Right atrium auricular region (tissue), 2 donors: ENCODE measurements at places on chromosomes 13 and 19. TPM values are rescaled to one million over a fixed set of nuclear protein-coding genes. Genes with fewer than 3 reads are reported as not detected.

DNA sequence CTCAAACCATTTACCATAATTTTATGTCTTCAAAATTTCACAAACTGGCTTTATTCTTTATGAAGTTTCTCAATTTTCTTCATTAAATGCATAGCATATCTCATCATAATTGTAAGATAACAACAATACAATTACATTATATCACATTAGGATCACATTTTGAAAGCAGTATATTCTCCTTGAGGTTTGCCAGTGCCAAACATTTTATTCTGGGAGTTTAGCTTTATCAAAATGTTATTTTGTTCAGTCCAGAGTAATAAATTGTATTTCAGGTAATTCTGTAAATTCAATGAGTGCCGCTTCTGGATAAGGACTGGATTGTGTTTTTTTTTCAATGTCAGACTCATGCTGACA, 234.6 kb upstream of the MIR17HG start:
- no peak for DNase-seq

DNA sequence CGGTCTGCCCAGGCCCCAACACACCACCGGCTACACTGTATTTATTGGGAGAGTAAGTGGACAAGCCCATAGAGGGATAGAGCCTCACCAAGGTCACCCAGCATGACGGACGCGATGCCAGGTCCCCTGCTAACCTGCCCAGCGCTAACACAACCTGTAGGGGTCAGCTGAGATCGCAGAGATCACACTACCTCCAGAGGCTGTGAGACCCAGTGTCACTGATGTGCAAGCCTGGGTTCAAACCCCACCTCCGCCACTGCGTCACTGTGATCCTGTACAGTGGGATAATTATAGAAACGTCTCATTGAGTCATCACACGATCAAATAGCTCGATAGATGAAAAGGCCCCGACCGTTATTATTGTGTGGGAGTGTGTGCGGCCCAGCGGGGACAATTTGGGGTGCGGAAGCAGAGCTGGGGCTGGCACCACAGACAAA, 10.6 kb upstream of the TLE2 start:
- DNase-seq: no peak

DNA sequence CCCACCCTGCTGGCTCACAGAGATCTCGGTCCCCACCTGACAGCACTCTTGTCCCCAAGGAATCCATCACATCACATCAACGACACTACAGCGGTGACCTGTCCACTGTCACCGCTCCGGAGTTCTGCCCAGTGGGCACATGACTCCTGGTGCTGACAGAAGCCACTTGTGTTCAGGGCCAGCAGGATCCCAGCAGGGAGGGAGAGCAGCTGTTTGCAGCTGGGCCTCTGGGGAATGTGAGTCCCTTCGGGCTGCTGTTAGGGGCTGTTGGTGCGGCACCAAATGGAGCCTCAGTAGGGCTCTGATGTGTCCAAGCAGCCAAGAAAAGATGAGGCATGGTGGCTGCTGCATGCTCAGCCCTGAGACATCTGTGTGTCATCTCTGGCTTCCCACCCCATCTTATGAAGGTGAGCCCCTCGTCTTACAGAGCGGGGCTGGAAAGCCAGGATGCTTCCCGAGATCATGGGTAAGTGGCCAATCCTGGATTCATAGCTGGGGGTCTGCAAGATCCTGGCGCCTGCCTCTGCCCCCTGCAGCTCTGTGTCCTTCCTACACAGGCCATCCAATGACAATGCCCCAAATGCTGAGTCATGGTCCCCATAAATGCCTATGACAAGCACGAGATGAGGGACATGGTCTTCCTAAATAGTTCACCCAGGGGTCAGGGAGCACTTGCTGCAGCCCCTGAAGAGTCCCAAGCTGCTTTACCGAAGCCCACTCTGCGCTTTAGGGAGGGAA, 56.0 kb downstream of the F2RL3 start:
- peak; percentile 48 for DNase-seq

GRCh38 chr19:1069009-1069779, 2.2 kb downstream of the ARHGAP45 start:
- DNase-seq: peak; percentile 71

DNA sequence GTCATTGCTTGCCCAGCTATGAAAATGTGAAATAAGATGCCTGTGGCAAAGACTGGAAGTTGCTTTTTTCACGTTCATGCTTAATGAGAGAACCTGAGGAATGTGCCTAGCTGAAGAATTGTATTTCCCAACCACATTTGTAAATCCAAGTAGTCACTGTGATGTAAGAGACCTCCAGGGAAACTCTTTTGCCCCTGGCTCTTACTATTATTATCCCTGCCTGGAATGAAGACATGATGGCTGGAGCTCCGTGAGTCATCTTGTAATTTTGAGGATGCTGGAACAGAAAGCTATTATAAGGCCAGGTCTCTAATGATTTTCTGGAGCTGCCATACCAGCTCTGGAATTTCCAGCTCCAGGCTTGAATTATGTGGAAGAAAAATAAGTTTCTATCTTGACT, 894.3 kb downstream of the DIAPH3 start:
- no peak for DNase-seq

DNA sequence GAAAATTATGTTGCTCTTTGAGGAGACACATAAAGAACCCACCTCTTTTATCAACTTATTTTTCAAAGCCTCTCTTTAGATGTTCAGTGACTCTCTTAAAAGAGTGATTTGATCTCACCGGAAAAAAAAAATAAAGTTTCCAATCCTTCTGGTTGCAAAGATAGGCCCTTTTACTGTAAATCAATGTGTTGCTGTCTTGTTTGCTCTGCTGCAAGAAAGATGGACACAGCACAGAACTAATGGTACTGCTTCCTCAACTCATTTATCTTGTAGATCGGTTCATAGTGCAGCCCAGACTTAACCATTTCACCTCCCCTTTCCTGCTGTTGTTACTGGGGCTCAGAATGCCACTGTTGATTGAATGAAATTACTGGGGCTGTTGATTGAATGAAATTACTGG, 388.9 kb upstream of the KLF12 start:
- no peak for DNase-seq

DNA sequence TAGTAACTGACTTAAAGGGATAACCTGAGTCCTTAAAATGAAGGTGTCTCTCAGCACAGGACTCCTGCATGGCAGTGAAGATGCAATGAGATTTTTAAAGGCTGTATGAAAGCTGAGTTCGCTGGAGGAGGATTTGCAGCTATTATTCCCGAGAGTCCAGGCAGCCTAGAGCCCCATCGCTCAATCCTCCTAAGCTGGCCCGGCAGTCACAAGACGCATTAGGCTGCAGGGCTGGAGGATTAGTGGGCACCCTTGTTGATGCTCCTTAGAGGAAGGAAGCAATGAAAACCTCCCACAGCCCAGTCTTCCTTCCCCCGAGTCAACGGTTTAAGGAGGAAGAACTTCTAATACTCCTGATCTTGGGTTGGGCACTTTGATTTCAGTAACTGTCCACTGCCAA, 239.5 kb downstream of the EFNB2 start:
- DNase-seq: no peak

GRCh38 chr13:36362914-36363313, 16.7 kb upstream of the SPART start:
- no peak for DNase-seq

- no peak for DNase-seq
These were observed 21.2 kb upstream of the DOCK9 start for GRCh38 chr13:98998831-98999638.

DNA sequence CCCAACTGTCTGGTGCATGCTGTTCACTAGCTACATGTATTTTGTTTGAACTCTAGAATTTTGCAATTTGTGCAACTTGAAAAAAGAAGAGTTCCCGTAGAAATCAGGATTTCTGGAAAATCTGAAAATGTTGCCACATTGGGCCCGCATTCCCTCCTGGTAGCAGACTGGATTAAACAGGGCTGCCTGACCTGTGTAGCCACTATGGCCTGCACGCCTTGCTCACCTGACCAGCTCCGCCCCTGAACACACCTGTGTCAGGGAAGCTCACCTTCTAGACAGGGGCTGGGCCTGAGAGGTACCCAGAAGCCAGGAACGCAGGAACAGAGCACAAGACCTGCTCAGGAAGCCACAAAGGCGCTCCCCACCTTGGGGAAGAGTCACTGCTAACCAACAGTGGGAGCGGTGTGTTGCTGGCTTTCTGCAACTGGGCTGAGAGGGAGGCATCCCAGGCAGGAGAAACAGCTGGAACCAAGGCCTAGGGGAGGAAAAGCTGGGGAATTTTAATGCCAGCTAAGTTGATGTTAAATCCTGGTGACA, 106.5 kb downstream of the UQCRFS1 start:
- no peak for DNase-seq

DNA sequence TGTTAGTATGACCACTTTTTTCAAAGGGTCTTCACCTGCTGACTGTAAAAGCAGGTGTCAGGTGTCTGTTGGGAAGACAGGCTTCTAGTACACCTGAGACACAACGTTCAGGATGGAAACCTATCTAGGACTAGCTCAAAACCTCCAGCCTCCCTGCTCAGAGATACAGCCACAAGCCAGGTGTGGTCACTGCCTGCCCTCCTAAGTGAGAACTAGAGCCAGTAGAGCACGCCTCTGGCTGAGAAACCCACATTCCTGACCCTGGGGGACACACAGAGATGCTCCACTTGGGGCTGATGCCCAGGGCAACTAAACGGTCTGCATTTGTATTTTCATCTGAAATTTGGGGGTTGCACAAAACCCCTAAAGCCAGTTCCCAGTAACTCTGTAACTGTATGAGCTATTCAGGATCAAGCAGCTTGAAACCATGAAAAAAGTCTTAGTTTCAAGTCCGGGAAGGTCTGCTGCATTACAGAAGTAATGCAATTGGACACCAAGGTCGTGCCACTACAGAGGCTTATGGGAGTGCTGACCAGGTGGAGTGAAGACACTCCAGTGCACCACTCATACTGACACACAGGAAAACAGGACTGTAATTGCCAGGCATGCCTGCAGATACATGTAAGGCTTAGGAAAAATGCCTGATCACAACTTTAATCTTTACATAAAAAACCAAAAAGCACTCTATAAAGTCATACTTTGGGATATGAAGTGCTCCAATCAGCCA, 27.8 kb downstream of the ANKRD10 start:
- DNase-seq: no peak

- no peak for DNase-seq
These were observed 401.7 kb downstream of the GPC6 start for GRCh38 chr13:93628136-93628797.

DNA sequence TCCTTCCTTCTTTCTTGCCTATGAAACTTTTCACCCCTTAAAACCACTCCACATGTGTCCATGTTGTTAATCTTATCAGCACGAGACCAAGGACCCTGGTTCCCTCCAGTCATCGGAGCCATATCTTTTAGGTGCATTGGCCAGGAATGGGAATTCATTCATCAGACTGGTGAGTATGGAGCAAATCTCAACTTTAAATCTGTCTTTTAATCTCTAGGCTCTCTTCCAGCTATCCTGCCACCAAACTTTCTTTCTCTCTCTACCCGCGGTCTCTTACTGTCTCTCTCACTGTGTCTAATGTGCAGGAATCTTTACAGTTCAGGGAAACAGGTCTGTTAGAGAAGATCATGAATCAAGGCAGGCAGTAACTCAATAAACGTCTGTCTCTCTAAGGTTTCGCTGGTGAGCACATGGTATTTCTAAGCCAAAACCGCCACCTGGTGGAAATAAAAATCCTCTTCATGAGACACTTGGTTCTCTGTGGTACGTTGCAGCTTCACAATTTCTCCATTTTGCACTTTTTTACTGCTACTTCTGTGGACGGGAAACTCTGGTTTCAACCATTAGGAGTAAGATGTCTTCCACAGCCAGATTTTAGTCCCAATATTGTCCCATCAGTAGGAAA, 16.1 kb downstream of the LGALS16 start:
- DNase-seq: no peak

GRCh38 chr13:51342706-51343105, 3.2 kb downstream of the SERPINE3 start:
- DNase-seq: no peak

GRCh38 chr19:28933039-28933438, 279.9 kb downstream of the UQCRFS1 start:
- DNase-seq: no peak

- DNase-seq: no peak
These were observed 242.5 kb upstream of the SERP2 start for GRCh38 chr13:44131069-44131614.

- no peak for DNase-seq
These were observed 268.7 kb downstream of the SPRY2 start for GRCh38 chr13:80072231-80072630.

- peak; percentile 50 for DNase-seq
These were observed 1.6 kb upstream of the MLNR start for GRCh38 chr13:49218493-49219051.

GRCh38 chr13:97982286-97982685, 28.8 kb downstream of the IPO5 start:
- DNase-seq: no peak

DNA sequence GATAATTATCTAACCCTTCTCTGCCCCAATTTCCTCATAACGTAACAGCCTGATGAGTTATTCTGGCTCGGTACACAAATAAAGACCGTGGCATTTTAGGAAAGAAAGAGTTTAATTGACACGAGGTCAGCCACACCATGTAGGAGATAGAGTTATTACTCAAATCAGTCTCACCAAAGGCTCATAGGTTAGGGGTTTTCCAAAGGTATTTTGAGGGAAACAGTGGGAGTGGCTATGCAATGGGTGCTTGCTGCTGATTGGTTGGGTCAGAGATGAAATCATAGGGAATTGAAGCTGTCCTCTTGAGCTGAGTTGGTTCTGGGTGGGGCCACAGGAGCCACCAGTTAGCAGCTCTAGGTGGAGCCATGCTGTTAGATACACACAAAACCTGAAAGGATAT, 137.5 kb downstream of the FREM2 start:
- no peak for DNase-seq

DNA sequence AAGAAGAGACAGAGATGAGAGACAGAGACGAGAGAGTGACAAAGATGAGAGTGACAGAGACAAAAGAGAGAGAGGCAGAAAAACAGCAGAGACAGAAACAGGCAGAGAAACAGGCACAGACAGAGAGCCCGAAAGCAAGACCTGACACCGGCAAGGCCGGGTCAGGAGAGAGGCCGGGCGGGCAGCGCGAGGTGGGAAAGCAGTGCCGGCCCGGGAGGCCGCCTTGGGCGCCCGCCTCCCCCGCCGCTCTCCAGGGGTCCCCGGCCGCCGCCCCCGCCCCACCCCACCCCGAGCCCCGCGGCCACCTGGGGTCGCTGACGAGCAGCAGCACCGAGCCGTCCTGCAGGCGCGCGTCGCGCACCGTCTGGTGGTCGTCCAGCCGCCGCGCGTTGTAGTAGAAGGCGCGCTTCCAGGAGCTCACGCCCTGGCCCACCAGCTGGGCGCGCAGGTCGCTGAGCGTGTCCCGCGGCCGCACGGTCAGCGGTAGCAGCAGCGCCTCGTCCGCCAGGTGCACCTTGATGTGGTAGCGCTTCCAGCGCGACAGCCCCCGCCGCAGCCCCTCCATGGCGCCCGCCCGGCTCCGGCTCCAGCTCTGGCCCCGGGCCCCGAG, at the start of gene TINCR:
TSS of gene TINCR (minus strand) at position 594 of the 610 bp plus-strand sequence.
- DNase-seq: no peak

GRCh38 chr19:5642204-5642603, 19.3 kb downstream of the SAFB start:
- DNase-seq: no peak

GRCh38 chr13:101309014-101309619, 107.2 kb downstream of the NALCN start:
- DNase-seq: no peak

GRCh38 chr19:46626446-46626845, 1.6 kb upstream of the PTGIR start:
- no peak for DNase-seq

MEIOSIN gene
- 0.90 TPM for total RNA-seq

SIGLEC9 gene
- 1.5 TPM for total RNA-seq

ZFR2 gene
- total RNA-seq: not detected

ZNF575 gene
- total RNA-seq: not detected

KLK12 gene
- not detected for total RNA-seq
